ENCODE measurements at places on chromosomes 7 and 10.

- DNase-seq, result no peak
Observed at GRCh38 chr10:15588635-15589508, 130.8 kb downstream of the ITGA8 start.

- DNase-seq, result peak; percentile 41
Observed at GRCh38 chr7:135801045-135801693, 52.6 kb upstream of the FAM180A start.

DNA sequence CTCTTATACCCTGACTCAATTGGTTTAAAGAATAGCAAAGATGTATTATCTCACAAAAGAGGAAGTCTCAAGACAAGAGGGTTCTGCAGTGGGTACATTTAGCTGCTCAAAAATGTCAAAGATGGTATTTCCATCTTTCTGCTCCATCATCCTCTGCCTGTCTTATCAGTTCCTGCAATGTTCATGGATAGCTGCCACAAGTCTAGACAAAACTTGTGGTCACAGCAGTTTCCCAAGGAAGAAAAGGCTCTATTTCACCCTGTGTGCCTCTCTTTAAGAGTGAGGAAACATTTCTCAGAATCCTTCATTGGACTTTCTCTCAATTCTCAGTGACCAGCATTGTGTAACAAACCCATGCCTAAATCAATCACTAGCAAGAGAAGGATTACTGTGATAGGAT lies 634.2 kb upstream of the AUTS2 start:
- DNase-seq, result no peak

- DNase-seq, result no peak
Observed at GRCh38 chr7:134502463-134503371, 24.6 kb upstream of the AKR1B10 start.

- DNase-seq, result no peak
Observed at GRCh38 chr10:23448802-23449570, 10.1 kb downstream of the OTUD1 start.

DNA sequence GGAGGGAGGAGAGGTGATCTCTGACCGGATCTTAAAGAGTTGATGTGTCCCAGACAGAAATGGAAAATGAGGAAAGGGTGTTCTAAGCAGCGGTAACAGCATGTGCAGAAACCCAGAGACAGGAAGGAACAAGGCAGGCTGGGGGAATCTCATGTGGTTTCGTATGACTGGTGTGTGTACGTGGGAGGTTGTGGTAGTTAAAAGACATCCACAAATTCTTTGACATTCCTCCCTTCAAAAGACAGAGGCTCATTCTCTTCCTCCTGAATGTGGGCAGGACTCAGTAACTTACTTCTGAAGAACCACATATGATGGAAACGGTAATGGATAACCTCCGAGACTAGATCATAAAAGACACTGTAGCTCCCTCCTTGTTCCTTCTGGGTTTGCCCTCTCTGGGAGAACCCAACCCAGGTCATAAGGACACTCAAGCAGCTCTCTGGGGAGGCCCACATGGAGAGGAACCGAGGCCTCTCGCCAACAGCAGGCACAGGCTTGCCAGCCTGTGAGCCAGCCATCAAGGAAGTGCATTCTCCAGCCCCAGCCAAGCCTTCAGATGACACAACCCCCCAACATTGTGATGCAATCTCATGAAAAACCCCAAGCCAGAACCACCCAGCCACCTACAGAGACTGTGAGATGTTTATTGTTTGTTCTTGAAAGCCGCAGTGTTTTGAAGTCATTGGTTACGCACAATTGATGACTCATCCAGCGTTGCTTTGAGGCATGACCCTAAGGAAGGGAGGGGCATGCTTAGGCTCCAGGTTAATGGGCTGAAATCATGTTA lies 116.0 kb downstream of the SLIT1 start:
- no peak for DNase-seq

DNA sequence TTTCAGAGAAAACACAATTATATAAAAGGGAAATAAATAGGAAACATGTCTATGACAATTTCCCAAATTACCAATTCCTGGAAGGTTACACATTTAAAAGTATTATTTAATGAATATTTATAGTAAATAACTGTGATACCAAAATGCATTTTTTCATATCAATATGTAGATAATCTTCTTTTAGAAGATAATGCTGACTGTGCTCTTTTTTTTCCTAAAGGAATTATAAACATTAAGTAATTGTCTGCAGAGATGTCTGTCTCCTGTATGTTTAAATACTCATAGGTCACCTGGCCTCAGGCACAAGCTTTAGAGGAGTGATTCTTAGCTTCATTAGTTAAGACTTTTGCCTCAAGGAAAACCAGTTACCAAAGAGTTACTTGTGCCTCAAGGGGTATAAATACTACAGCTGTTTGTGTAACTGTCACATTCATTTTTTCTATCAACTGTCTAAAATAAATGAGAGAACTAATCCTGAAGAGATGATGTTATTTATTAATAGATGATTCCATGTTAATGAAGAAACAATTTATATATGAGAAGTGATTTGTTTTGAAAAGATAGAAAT lies 77.1 kb downstream of the DNAJC1 start:
- no peak for DNase-seq

GRCh38 chr7:140570120-140570519 lies 70.5 kb downstream of the DENND2A start:
- DNase-seq, result no peak

DNA sequence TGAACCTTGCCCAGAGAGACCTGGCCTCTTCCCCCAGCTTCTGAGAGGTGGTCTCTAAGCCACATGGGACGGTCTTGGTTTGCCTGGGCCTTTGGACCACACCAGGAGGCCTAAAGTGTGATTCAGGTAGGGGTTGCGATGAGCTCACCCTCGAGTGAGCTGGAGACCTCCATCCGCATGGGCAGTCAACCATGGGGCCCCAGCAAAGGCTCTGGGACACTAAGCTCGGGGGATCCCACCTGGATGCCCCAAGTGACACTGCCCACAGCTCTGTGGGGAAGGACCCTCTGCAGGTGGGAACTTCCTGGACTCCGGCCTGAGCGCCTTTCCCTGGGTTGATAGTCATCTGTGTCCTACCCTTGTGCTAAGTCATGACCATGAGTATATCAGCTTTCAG lies 57.1 kb upstream of the FAM20C start:
- DNase-seq, result no peak

DNA sequence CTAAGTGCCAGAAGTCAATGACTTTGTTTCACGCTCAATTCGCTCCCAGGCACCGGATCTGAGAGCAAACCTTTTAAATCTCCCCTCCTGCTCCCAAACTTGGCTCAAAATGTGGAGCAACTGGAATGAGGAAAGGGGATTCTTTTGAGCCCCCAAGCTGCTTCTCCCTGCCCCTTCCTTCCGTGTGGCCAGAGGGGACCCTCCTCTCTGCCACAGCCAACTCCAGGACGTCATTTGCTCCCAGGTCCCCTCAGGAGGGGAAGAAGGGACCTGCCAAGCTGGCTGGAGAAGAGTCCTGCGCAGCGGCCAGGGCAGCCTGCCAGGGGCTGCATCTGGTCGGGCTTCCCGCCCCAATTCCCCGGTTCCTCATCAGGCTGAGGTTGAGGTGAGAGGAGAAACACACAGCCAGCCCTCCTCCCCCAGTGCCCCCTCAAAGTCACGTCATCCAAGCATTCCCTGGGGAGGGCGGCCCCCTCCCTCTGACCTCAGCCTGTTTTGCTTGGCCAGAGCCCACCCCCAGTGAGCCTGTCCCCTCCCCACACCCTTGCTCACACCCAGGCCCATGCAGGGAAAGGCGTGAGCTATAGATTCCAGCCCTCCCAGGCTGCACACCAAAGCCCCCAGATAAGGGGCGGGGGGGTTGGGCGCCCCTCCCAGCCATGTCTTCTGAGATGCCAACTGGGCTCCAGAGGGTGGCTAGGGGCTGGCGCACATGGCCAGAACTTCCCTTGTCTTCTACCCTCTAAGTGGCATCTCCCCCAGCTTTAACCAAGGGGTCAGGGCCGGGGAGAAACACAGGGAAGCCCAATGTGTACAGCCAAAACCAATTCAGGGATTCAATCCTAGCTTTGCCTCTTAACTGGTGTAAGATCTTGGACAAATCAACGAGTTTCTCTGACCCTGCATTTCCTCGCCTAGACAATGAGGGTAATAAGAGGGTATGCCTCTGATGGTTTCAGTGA lies 35.0 kb downstream of the SH3PXD2A start:
- DNase-seq, result no peak

- no peak for DNase-seq
Observed at GRCh38 chr10:26682931-26683330, 14.6 kb upstream of the PDSS1 start.
